Ammon's horn (tissue), 1 donor: ENCODE measurements at places on chromosomes 4 and X.

DNA sequence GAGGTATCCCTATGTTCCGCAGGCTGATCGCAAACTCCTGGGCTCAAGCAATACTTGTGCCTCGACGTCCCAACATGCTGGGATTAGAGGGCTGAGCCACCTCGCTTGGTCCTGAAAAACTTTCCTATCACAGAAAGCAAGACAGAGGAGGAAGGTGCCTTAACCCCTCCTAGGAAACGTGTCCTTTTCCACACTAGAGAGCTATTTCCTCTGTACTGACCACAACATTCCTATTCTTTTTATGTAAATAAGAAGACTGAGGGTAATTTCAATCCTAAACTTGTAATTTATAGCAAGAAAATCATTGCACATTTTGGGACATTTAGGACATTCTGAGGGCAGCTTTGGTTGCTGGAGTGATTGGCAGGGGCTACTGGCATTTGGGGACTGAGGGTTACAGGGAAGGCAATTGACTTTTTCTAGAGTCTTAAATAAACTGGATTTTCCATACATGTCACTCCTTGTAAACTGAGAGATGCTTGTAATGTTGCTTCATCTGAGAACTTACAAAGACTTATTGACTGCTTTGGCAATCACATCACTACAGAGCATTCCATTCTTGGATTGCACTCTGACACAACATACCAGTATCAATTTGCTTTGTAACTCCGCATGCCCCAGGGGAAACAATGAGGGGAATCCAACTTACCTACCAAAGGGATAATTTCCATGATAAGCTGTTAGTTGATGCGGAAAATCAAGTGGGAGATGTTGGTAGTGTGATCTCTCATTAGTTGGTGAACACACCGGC, 15.6 kb downstream of the XAGE3 start:
- DNase-seq: no peak

GRCh38 chr4:20761382-20761781, 61.1 kb downstream of the PACRGL start:
- no peak for DNase-seq

DNA sequence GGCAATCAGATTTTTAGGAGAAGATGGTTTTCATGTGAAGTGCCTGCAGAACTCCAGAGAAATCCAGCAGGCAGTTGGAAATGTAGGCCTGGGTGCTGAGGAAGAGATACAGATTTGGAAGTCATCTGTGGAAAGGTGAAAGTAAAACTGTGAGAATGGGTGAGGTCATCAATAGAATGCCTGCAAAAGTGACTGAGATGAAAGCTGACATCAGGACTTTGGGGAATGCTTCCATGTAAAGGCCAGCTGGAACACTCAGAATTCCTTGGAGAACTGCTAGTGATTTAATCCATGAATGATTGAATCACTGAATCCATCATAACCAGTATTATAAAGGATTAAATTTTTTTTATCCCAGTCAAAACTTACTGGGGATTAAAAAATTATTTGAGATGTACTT, 124.5 kb upstream of the GIMD1 start:
- DNase-seq: no peak

DNA sequence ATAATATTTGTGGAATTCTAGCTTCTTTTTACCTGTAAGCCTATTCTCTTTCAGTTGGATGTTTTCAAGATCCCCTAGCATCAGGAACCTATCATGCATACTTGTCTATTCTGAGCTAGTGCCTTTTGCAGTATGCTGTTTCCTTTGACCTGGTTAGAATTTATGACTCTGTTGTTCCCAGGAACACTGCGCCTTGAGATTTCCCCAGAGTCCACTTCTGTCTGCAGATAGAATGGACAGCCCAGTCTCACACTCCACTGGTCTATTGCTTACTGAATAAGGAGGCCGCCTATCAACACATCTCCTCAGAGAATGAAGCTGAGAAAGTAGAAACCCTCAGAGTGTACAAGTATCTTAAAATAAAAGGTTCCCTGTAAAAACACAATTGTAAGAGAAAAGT, 465.1 kb upstream of the GALNTL6 start:
- no peak for DNase-seq

- DNase-seq: peak; percentile 25
Observed at GRCh38 chrX:134990801-134991481, at the start of gene SMIM10. Gene SMIM10 (plus strand): TSS chrX:134990991. CDS start chrX:134991096, 105 bp downstream.

GRCh38 chr4:2274320-2275043, 12.6 kb upstream of the MXD4 start:
- no peak for DNase-seq

- no peak for DNase-seq
Observed at GRCh38 chr4:8082517-8083055, 76.0 kb downstream of the ABLIM2 start.

GRCh38 chrX:80765220-80765625, 44.5 kb downstream of the BRWD3 start:
- DNase-seq: no peak

DNA sequence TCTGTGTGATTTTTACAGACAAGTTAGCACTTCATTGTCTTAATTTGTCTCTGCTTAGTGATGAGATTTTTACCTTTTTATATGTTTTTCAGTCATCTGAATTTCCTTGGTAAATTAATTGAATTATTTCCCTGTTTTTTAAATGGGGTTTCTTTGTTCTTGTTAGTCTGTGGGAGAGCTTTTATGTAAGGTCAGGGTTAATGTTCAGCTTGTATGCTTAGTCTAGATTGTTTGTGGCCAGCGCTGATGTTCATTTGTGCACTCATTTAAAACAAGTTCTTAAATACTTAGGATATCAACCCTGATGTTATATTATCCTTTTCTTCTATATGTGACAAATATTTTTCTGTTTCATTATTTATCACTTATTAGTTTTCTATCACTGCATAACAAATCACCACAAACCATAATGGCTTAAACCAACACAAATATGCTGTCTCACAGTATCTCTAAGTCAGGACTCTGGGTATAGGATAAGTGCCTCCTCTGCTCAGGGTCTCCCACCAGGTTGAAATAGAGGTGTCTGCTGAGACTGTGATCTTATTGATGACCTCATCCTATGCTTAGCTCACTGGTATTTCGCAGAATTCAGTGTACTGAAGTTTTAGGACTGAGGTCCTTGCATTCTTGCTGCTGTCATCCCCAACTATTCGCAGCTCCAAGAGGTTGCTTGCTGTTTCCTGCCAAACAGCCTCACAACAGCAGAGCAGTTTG, 53.2 kb downstream of the ATP10D start:
- no peak for DNase-seq

- DNase-seq: peak; percentile 83
Observed at GRCh38 chr4:17447675-17448298, 64.1 kb downstream of the QDPR start.

- DNase-seq: no peak
Observed at GRCh38 chr4:145278341-145279121, 98.1 kb upstream of the OTUD4 start.

DNA sequence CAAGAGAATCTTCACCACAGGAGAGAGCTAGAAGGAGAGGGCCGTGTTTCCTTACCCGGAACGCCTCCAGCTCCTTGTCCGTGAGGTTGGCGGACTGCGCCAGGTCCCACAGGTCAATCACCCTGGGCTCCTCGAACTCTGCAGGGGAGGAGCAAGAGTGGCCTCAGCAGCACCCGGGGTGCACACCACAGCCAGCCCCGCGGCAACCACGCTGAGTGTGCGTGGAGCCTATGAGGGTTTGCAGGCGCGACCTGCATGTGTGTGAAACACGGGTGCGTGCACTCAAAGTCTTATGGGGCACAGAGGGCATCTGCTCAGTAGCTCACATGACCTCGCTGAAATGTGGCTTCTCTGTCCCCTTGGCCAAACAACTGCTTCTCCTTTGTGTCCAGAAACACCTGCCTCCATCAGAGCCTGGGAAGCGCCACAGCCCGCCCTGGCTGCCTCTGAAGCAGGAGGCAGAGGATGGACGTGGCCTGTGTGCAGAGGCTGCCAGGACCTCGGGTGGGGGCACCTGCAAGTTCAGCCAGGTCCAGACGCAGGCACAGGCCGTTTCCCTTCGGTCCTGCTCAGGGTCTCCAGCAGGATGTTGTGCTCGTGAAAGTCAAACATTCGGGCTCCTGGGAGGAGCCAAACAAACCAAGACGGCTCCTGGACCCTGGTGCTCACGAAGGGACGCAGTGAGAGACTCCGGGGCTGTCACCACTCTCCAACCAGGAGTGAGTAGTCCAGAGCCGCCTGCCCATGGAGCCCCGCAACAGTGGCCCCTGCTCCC, 16.0 kb downstream of the LRPAP1 start:
- DNase-seq: no peak

DNA sequence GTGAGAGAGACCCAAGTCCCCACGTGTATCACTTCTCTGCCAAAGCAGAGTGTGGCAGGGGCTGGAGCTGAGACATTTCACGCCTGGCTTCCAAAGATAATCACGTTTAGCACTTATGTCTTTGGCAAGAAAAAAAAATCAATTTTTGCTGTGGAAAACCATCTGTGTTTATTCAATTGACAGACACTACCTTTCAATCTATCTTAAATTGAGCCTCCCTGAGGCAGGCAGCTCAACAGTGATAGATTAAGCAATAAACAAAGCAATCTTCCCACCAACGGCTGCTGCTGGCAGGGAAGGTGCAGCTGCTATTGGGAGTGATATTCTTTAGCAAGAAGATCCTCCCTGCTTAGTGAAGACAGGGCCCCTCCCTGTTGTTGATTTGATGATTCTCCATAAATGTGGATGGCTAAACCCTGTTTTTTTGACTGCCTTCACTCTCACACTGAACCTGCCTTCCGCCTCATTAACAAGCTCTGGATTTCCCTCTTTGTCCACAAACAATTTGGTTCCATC, 11.6 kb upstream of the MAGEB17 start:
- DNase-seq: no peak

- DNase-seq: no peak
Observed at GRCh38 chr4:8073206-8073863, 85.3 kb downstream of the ABLIM2 start.

GRCh38 chrX:69152417-69152841, 12.8 kb downstream of the PJA1 start:
- peak; percentile 40 for DNase-seq

DNA sequence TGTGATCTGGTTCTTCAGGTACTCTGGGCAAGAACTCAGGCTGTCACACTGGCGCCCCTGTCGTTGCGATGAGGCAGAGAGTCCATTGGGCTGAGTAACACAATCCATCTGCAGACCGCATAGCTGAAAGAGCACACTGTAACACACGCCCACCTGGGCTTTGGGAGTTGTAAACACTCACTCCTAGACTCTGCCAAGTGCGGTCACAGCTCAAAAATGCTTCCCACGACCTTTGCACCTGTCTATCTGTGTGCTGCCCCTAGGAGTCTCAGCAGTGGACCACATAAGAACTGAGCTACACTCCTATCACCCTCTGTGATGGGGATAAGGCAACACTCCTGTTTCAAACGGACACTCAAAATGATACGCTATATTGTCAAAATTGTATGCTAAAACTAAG, 2028.3 kb downstream of the PCDH7 start:
- no peak for DNase-seq

GRCh38 chrX:108091878-108092291, 307 bp downstream of the ATG4A start:
- no peak for DNase-seq
